ENCODE measurements at places on chromosomes 2 and 18.

DNA sequence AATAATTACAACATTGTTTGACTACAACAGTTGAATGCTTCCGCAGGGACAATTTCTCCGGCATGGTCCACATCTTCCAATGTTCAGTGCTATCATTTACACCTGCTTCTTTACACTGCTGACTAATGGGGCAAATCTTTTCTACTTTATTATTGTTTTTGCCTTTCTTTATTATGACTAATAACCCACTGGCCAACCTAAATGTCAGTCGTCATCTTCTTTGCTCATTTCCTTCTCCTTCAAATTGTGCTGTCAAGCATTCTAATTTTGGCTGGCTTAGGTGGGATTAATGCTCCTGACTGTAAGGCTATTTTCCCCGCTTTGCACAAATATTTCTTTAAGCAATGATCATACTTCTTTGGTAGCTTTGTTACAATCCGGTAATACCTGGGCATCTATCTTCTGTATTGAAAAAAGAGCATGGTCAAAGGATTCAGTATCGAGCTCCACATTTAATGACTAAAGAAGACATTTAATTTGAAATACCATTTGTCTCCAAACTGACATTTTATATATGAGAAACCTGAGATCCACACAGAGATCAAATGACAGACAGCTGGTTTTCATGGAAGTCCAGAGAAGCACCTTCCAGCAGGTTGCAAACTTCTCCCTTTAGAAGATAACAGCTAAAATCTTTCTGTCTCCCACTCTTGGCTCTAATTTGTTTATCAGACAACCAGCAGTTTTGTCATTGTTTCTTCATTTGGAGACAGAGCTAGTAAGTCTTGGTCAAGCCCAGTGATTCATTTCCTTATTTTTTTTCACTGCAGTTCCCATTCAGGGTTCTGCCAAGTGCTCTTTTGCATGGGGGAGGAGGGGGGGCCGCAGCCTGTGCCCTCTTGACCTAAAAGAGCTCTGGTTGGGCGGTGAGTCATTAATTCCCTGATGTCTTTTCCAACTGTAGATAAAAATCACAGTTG is 132.9 kb downstream of the SOCS6 start:
- peak; percentile 52 for DNase-seq

DNA sequence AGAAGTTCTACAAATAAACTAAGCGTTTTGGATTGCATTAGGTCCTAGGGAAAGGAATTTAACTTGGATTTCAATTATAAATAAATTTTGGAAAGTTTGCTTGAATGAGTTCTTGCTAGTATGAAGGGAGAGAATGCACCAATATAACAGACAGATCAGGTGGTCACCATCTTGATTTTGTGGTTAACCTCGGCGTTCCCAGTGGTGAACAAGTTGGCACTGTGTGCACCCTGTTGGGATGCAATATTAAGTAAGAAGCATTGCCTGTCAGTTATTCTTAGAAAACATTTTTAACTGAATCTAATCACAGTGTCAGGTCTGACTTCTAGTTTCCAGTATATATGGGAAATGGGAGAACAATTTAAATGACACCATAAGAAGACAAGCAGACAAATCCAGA is 673.4 kb downstream of the SLC4A3 start:
- DNase-seq, result no peak

- DNase-seq, result no peak
These were observed 102.7 kb downstream of the MAP2 start for GRCh38 chr2:209526561-209526960.

- DNase-seq, result no peak
These were observed 3.9 kb downstream of the DNAJB2 start for GRCh38 chr2:219282943-219283581.

DNA sequence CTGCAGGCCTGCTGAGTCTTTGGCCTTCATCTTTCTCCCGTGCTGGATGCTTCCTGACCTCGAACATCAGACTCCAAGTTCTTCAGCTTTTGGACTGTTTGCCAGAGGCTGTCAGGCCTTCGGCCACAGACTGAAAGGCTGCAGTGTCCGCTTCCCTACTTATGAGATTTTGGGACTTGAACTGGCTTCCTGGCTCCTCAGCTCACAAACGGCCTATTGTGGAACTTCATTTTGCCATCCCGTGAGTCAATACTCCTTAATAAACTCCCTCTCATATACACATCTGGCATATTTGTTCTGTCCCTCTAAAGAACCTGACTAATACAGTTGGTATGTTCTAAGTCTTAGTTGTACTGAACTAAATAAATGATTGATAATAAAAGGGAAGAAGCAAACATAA is 702.8 kb upstream of the LINC00305 start:
- no peak for DNase-seq

- no peak for DNase-seq
These were observed 57.1 kb downstream of the CAVIN2 start for GRCh38 chr2:191789796-191790195.

DNA sequence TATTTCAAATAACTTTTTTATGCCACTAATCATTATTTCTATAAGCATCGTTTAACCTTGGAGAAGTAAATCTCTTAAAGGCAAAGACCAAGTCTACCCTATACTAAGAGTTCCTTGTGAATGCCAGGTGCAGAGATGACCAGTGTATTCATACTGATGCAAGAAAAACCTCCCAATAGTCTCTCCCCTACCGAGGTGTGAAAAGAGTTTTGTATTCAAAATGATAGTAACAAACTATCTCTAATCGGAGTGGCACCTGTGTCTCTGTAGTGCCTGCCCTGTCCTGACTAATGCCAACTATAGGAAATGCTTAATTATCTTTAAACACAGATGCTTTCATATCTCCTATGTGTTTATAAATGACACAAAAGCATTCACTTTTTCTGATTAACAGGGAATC is 798.5 kb downstream of the TRIB2 start:
- DNase-seq, result no peak

- DNase-seq, result no peak
These were observed 137.6 kb downstream of the HDAC4 start for GRCh38 chr2:239263231-239263630.

DNA sequence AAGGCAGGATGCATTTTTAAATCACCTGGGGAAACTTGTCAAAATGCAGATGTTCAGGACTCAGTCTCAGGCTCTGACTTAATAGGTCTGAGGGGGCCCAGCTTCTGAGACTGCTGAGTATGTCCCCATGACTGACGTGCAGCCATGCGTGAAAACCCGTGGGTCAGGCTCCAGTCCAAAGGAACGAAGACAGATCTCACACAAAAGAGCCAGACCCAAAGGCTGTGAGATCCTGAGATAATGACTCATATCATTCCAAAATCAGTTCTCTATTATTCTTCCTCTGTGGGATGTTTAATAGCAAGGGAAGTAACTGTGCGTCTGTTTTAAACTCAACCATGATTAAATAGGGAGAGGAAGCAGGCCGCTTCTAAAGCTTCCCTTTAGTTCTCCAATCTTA is 107.4 kb upstream of the ACAA2 start:
- DNase-seq, result no peak

DNA sequence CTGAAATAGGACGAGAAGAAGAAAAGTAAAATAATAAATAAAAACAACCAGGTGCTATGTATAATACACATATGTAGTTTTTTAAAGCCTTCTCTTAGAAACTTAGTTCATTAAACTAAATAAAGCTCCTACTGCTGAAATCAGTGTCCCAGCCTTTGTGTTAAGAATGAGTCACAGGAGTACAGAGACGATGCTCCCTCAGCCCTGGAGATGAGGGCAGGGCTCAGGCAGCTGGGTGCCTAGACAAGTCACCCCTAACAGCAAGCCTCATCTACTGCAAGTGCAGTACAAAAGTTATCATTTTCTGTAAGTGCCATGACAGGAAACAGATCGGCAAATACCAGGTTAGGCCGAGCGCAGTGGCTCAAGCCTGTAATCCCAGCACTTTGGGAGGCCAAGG is 18.2 kb downstream of the KIDINS220 start:
- DNase-seq, result no peak

DNA sequence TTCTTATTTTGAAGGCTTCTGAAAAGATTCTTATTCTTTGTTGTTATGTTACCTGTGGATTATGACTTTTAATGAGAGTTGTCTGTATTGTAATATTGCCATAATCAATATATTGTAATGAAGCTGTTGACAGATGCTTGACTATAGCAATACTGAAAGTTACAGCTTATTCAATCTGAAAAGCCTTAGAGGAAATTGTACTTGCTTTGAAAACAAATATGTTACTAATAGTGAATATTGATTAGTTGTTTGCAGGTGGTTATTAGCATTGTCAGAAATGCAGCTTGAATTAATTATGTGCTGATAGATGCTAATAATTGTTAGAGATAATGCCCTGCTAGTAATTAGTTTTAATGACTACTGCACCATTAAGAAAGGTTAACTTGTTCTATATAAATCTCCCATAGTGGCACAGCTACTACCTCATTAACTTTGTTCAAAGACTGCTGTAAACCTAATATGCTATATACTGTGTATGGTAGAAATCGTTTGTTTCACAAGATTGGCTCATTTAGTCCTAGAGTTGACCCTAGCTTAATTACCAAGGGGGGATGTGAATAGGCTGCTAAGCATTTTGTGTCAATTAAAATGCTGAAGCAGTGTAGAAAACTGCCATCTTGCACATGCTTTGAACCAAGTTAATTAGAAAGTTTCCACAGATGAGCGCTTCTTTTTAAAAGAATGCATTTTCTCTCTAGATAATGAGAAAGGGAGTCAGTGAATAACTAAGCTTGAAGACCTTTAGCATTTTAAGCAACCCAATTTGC is 30.5 kb downstream of the SLC39A10 start:
- no peak for DNase-seq

DNA sequence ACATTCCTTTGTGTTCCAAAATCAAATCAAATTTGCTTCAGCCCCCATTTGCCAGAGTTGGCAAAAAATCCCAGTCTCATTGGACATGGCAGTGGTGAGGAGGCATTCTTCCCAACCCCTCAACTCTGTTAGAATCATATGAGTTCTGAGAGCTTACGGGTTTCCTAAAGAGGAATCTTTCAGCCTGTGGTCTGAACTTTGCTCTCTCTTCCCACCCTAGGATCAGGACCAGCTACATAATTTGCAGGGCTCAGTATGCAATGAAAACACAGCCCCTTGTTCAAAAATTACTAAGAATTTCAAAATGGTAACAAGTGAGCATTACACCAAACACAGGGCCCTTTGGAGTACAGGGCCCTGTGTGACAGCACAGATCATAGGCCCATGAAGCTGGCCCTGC is 47.1 kb upstream of the RMND5A start:
- no peak for DNase-seq
